Umbilical cord (tissue), 2 donors: ENCODE measurements at places on chromosomes 5 and 9. TPM values are rescaled to one million over a fixed set of nuclear protein-coding genes. Genes with fewer than 3 reads are reported as not detected.
A peak's percentile ranks its signal among the peaks of the same experiment; 100 is the strongest.

- DNase-seq: no peak
Observed at GRCh38 chr9:1998111-1998510, 17.0 kb upstream of the SMARCA2 start.

Gene C5orf46
- total RNA-seq: 60.7 TPM

- no peak for DNase-seq
Observed at GRCh38 chr9:96758845-96759673, 18.8 kb downstream of the ZNF510 start.

Gene GNA14
- 1.2 TPM for total RNA-seq

DNA sequence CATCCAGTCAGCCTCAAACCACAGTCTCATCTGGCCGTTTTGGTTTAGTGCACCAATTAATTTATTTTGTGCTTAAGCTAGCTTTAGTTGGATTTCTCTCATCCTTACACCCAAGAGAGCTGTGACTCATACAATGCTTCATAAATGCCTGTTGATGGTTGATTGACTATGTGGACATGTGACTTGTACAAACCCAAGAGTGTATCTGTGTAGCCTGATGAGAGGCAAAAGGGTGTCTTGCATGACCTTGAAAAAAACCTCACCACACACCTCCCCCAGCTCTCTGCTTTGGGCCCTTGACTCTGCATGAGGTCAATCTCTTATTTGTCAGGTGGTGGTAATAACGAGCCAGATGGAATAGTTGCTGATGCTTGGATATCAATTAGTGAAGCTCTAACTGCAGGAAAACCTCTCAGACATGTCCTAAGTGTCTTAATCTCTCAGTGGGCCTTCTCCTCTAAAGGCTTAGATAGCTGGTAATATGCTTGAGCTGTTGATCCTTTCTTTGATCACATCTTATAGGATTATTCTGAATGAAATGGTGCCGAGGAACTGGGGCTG, 10.6 kb upstream of the GLRA1 start:
- DNase-seq: no peak

- DNase-seq: peak; percentile 90
Observed at GRCh38 chr5:84885485-84886258, 501.0 kb upstream of the EDIL3 start.

DNA sequence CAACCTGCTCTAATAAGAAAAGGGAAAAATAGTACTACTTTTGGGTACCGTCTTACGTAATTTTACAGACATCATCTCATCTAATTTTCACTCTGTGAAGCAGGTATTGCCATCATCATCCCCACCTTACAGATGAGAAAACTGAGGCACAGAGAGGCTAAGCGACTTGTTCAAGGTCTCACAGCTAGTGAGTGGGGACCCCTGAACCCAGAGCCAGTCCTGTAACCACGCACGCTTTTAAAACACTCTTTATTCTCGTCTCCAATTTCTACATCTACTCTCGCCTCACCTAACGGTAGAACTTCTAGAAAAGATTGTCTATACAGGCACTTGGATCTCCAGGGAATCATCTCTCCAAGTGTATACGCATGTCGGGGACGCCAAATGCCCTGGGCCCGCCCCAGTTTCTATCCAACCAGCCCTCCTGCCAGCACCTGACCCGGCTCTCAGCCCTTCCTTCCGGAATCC, 1.5 kb upstream of the TRAF1 start:
- no peak for DNase-seq

Gene OGN
- total RNA-seq: 567 TPM
